ENCODE measurements at places on chromosomes 7 and 10.

DNA sequence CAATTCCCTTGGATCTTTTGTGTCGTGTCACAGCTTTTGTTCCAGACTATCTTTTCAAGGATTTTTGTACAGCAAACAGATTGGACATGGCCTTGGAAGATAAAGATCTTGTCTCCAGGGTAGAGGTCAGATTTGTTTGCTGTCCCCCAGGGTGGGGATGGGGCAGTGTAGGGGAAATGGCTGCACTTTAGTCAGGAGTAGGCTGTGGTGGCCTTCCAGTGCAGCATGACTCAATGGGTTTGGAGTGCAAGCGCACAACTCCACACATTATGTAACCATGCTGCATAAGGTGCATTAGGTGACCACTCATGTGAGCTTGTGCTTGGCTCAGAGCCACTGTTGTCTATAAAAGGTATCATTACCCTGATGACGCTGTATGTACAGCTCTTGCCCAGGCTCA is 23.9 kb upstream of the ADAMTS14 start:
- DNase-seq: no peak

GRCh38 chr7:79180533-79180932 is 272.9 kb downstream of the MAGI2 start:
- no peak for DNase-seq

GRCh38 chr10:105538874-105539273 is 897.8 kb downstream of the SORCS3 start:
- DNase-seq: no peak

DNA sequence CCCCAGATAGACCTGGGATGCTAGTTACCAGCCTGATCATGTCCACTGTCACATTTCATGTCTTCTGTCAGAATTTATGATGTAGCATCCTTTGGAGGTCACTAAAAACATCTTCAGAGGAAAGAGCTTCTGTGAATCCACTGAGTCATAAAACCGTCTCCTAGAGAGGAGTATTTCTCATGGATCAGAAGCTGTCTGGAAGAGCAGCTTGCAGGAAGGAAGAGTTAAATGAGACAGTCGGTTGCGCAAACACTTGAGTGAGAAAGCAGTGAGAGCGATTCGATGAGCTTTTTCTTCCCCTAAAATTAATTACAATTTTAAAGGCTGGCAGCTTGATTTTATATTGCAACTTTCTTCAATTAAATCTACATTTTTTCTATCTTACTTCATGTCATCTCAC is 47.2 kb upstream of the WDR11 start:
- no peak for DNase-seq

DNA sequence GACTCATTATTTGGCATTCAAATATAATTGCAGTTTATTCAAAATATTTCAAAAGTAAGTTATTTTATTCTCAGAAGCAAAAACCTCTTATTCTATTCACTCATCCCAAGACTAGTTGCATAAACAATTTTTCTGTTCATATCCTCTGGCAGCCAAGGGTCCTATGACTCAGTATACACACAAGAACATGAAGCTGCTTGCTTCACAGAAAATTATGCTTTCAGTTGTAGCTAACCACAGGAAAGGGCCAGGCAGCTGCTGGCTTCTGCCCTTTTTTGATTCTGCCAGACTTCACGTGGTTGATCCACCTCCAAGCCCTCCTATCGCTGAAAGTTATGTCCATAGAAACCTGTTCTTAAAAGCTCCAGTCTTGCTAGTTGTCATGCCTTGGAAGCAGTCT is 108.8 kb downstream of the ABCA13 start:
- DNase-seq: peak; percentile 32

DNA sequence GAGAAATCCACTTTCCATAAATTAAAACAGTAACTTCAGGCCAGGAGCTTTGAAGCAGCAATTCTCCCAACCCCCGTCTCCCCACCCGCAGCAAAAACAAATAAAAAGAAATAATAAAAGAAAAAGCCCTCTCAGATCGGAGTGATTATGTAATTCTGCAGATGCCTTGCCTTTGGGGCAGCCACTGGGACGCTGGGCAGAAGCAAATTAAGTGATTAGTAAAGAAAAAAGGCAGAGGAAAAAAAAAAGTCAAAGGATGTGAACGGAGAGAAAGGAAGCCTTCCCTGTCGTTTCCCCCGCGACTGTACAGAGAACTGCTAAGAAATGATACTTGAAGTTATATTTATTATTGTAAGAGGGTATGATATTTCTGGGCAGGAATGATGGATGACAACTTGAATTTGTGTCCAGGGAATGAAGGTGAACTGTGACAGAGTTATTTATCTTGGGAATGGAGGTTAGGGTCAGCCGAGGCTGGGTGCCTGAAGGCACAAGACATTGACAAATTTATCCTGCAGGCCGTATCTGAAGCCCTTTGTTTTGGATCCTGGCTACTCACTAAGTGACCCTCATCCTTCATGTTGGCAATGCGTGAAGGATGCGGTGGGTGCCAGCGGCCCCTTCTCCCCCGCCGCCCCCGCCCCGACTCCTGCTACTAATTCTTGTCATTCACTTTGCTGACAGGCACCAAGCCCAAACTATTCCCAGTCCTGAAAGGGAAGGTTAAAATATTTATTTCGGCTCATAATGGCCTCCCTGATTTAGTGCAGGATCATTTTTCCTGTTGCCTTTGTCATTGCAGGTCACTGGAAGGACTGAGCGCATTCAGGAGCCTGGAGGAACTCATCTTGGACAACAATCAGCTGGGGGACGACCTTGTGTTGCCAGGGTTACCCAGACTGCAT is 604.0 kb downstream of the LRMDA start:
- DNase-seq: no peak

DNA sequence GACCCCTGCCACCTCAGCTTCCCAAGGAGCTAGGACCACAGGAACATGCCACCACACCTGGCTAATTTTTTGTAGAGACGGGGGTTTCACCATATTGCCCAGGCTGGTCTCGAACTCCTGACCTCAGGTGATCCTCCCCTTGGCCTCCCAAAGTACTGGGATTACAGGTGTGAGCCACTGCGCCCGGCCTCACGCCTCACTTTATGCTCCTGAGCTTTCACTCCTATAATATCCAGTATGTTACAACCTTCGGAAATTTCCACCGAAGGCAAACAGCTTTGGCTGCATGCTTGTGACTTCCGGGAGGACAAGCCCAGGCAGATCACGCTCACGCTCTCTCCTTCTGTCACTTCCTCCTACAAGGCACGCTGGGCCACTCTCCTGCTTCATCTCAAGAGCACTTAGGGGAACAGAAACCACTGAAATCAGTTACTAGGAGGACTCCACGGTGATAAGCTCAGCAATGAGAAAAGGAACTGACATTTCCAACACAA is 4.4 kb upstream of the MAD1L1 start:
- DNase-seq: peak; percentile 60

DNA sequence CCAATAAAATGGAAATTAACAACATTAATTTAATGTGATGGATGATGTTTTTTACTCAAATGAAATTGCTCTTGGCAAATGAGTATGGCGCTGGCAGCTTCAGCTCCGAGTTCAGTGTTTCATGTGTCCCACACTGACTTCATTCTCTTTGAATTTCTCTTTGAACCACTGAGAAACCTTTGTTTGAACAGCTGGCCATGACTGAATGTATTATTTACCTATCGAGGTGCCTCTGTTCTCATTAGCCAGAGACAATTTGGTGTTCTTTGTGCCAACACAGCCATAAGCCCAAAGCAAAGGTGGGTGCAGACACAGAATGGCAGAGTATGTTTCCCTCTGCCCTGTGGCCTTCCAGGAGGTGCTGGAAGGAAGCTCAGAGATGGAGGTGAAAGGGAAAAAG is 42.1 kb downstream of the TMEM178B start:
- no peak for DNase-seq

DNA sequence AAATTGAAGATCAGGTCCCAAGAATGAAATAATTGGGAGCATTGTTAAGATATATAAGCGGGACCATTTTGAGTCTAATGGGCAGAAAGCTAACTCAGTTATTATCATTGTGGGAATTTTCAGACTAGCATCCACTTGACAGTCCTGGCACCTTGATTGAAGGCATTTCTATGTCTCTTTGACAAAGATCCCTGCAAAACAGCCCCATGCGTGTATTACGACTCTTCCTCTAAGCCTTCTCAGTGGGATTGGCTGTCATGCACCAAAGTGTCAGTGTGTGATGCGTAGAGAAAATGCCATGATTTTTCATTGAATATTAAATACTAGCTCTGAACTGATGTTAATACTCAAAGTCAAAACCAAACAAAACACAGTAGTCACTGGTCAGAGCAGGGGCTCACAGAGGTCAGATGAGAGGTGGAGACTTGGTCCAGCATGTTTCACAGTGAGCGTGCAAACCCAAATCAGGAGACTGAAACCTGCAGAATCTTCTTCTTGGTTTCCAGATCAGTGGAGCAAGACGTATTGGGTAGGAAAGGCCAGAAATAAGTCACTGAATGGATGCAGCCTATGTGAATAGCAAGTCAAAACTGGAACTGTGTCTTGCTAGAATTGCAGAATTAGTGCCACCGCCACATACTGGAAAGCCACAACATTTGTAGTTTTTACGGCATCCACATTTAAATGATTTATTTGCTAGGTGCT is 303.6 kb upstream of the AKR1E2 start:
- no peak for DNase-seq

DNA sequence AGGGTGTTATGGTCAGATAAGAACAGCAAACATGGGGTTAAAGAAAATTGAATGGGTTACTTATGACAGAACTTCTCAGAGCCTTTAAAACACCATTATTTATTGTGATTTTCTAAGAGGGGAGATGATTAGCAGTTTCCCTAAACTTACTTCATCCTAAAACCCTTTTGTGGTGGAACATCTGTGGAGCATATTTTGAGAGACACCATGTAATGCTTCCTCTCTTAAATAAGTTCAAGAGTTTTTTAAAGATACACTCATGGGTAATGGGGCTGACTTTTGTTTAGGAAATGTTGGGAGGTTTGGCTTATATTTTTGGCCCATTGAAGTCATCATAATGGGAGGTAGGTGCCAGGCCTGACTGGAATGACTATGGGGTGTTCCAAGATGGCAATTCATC is 8.4 kb upstream of the PDCD4 start:
- DNase-seq: no peak

DNA sequence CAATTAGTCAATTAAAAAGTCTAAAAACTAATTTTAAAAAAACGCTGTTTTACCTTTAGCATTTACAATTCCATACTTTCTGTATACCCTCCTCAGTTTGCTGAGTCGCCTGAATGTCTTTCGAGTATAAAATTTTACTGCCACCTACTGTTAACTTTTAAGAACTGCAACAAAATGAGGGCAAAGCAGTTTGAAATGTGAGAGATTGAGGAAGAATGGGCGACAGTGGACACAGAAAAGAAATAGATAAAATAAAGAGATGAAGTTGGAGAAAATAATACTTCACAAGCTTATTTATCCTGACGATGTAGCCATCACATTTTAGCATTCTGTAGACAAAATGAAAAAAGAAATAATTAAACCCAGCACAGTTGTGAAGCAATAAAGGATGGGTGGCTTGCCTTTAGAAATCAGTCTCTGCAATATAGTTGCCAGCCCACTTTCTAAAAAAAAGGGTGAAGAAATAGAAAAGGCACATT is 110.8 kb upstream of the PTN start:
- no peak for DNase-seq

- no peak for DNase-seq
Measured at GRCh38 chr7:96179837-96180236, 142.1 kb downstream of the SLC25A13 start.

DNA sequence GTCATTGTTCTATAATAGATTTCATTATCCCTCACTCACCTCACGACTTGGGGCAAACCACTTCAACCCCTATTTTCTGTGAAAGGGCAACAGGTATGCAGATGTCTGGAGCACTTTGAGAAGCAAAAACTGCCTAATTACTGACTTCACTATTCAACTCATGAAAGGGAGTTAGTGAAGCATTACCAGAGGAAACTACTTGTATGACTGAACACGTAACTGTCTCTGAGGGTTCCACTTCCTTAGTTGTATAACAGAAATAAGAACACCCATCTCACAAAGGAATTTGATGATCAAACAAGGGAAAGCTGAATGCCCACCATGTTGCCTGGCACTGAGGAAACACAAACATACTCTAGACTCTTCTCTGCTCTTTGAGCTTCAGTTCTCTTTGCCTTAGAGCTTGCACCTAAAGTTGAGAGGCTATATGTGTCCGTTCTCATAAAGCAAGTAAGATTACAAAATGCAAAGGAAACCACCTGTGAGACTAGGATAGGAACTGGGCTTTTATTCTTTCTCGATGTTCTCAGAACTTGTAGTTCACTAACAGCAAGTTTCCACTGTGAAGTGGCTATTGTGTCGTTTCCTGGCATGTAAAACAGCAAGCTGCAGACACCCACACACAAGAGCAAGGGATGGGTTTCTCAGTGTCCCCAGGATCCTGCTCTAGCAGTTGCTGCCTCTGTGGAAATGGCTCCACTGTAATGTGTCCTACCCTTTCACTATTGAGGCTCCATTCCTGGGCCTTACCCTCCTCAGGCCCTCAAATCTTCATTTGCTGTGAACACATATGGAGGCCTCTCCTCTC is 2.6 kb downstream of the TMEM243 start:
- no peak for DNase-seq

All from GDM1 (cell line).